Prostate gland (tissue), 2 donors: ENCODE measurements at places on chromosomes 3 and 15.

DNA sequence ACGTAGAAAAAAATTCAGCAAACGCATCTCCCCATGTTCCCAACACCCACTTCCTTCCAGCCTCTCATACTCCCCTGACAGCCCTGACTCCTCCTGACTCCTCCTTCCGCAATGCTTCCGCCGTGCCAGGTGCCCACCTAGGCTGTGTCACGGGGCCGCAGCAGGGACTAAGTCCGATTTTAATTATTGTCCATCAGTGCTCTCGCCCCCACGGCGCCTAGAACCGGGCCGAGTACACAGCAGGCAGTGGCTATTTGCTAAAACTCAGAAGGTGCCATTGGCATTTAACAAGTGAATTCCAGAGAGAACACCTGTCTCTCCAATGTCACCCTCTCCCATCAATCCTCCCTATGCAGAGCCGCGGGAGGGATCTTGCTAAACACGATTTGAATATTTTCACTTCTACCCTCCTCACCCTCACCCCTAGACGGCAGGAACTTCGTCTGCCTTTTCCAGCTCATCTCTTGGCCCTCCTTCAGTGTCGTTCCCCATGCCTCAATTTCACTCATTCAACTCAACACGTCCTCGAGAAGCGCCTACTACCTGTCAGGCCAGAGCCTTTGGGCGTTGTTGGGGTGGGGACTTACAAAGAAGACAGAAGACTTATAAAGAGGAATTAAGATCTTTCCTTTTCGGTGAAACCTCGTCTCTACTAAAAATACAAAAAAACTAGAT lies 11.5 kb upstream of the SHF start:
- peak; percentile 15 for DNase-seq

GRCh38 chr3:183161552-183162336 lies 790 bp downstream of the LAMP3 start:
- DNase-seq, result peak; percentile 18

GRCh38 chr15:71349336-71349735 lies 234.1 kb downstream of the THSD4 start:
- no peak for DNase-seq

GRCh38 chr3:128380295-128380694 lies 86.4 kb downstream of the DNAJB8 start:
- no peak for DNase-seq

DNA sequence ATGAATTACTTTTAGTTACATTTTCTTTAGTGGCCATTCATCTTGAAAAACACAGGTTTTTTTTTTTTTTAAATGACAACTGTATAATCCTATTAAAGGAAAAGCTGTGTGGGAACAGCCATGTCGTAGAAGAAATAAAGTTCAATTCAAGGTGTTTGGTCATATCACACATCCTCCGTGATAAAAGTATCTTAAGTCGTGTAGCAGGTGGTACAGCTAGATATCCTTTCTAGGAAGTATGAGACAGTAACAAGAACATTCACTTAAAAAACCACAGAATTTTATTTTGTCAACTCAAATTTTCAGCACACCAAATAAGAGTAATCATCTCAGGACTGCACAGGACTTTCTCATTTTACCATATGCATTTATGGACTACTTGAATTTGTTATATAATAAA lies 16.1 kb downstream of the ZDHHC23 start:
- DNase-seq, result no peak

DNA sequence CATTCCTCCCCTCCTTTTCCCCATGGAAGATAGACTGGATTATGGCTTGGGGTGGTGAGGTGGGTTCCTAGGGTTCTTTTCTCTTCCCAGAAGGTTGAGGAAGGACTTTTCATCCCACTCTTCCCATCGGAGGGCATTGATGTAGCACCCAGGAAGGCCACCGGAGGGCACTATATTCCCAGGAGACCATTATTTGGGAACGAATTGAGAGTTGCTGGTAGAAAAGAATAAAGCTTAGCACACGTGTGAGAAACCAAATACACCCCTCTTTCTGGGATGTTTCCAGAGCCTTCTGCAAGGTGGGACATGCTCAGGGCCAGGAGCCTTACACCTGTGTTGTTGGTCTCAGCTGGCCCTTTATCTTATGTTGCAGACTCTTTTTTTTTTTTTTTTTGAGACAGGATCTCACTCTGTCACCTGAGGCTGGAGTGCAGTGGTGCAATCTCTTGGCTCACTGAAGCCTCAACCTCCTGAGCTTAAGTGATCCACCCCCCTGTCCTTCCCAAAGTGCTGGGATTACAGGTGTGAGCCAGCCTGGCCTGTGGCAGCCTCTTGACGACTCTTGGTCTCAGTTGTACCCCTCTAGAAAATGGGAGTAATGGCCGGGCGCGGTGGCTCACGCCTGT lies 6.3 kb upstream of the CDC25A start:
- DNase-seq, result peak; percentile 66

DNA sequence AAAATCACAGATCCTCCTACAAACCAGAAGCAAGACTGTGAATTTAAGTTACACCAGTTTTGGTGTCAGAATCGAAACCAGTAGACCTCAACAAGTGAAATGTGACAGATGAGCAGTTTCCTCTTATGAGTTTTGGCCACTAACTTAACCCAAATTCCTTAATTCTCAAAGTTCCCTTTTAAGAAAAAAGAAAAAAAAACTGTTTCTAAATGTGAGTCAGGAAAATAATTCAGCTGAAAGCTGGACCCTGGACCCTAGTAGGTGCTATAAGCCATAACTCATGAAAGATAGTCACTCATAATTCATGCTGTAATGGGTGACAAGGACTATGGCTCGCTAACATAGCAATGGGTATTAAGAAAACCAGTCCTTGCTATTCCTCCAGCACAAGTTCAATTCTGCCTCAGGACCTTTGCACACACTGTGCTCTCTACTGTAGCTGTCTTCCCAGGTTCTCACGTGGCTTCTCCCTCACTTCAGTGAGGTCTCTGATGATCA lies 9.0 kb upstream of the THRB start:
- DNase-seq, result no peak
